ENCODE measurements at places on chromosomes 2 and 18.

- no peak for DNase-seq
These were observed 45.4 kb downstream of the RABL2A start for GRCh38 chr2:113672326-113672932.

DNA sequence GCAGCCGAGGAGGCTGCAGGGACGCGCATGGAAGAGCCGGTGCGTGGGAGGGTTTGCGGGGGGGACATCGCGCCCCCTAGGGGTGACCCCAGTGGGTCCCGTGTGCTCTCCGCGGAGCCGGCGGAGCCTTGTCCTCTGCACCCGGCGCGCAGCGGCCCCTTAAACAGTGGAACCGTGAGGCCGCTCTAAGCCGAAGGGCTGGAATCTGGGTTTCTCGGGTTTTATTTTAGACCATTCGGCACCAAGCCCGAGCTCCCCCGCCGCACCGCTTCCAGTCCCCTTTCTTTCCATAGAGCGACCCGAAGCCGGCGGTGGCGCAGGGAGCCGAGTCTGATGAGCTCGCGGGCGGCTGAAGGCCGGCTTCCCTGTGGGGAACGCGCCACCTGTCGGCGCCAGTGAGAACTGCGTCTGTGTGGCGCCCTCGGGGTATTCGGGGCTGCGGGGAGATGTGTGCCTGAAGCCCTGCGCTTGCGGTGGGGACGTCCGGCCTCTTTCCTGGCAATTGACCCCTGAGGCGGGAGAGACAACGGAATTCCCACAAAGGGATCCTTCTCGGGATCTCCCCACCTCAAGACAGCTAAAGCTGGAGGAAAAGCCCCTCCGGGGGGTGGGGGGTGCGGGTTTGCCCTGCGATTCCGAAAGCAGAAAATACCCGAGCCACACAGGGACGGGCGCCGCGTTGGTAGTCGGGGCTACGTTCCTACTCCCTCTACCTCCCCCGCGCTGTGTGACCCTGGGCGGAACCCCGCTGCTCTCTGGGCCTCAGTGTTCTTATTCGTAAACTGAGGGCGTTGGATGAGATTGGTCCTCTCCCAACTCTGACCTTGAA, 8.2 kb upstream of the EN1 start:
- DNase-seq = peak; percentile 82

GRCh38 chr18:55385770-55386169, 202.2 kb downstream of the TCF4 start:
- no peak for DNase-seq

DNA sequence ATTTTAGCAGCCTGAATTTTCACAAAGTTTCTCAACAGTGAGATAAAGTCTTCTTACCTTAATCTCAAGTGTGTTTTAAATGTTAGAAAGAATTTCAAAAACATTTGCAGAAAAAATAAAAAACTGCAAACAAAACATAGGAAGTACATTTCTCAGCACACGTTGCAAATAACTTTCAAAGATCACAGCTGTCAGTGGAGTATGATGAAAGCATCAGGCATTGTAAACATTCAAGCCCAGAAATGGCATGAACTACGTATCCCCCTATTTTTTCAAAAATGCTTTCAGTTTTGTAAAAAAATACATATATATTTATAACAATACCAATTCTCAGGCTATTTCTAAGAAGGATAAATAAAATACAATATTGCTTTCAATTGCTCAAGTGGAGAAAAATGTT, 320.6 kb upstream of the TFPI start:
- no peak for DNase-seq

Measured in stimulated activated CD4-positive, alpha-beta T cell treated with anti-CD3 and anti-CD28 coated beads, Interleukin-12 subunit alpha, Interleukin-12 subunit beta, amount 100 ng/mL, for 4 hours (primary cell).